PC-3 (cell line): ENCODE measurements at places on chromosomes 13 and 19. TPM values are rescaled to one million over a fixed set of nuclear protein-coding genes. Genes with fewer than 3 reads are reported as not detected.

GRCh38 chr13:66567899-66568612, 662.1 kb downstream of the PCDH9 start:
- DNase-seq = no peak

- no peak for DNase-seq
These were observed 32.1 kb upstream of the SCEL start for GRCh38 chr13:77503398-77503797.

DNA sequence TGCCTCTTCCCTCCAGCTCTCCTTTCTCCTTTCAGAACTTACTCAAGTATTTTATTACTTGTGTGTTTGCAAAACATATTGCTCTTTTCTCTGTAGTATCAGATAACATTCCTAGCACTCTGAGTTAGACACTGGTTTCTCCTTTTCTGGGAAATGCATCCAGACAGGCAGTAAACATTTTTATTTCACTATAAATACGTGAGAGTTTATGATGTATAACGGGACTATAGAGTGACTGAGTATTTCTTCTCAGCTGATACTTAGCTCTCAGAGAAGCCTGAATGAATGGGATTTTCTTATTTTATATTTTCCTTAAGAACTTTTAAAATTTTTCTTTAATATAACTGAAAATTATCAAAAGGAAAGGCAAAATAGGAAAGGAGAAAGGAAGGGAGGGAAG, 211.2 kb upstream of the EDNRB start:
- DNase-seq = no peak

DNA sequence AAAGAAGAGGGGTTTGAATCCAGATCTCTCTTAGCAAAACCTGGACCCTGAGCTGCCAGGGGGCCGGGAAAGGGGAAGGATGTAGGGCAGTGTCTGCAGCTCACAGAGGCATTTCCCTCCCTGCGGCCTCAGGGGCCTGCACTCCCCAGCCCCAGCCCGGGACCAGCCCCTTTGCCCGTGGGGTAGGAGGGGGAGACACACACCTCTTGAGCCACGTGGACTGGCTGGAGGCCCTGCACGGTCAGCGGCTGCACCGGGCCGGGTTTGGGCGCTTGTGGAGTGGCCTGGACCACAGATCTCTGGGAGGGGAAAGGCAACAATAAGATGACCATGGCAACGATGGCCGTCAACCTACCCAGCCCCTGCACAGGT, 26.9 kb downstream of the RFX1 start:
- DNase-seq = no peak

GRCh38 chr13:51329606-51330005, 9.9 kb upstream of the SERPINE3 start:
- DNase-seq = no peak

The PSG11 gene
- total RNA-seq = not detected in 2 replicates

- DNase-seq = no peak
These were observed 70.2 kb downstream of the KLF5 start for GRCh38 chr13:73129023-73129422.

GRCh38 chr13:89574077-89574476, 1773.4 kb upstream of the MIR17HG start:
- DNase-seq = no peak

GRCh38 chr19:11387162-11388034, 3.3 kb upstream of the EPOR start:
- no peak for DNase-seq

DNA sequence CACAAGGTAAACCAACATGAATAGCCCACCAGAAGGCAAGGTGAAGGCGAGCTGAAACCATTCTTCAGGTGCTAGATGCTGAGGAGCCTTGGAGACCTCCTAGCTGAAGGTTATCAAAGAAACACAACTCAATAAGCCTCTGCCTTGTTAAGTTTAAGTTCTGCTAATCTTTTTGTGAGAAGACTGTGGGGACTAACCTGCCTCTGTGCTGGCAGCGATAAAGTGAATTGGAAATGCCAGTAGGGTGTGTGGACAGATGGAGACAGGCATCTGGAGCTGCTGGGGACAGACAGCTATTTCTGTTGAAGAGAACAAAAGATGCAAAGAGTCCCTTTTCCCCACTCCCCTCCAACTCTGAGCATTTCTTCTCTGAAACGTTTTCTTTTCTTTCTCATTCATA, 33.5 kb upstream of the FLT1 start:
- no peak for DNase-seq

DNA sequence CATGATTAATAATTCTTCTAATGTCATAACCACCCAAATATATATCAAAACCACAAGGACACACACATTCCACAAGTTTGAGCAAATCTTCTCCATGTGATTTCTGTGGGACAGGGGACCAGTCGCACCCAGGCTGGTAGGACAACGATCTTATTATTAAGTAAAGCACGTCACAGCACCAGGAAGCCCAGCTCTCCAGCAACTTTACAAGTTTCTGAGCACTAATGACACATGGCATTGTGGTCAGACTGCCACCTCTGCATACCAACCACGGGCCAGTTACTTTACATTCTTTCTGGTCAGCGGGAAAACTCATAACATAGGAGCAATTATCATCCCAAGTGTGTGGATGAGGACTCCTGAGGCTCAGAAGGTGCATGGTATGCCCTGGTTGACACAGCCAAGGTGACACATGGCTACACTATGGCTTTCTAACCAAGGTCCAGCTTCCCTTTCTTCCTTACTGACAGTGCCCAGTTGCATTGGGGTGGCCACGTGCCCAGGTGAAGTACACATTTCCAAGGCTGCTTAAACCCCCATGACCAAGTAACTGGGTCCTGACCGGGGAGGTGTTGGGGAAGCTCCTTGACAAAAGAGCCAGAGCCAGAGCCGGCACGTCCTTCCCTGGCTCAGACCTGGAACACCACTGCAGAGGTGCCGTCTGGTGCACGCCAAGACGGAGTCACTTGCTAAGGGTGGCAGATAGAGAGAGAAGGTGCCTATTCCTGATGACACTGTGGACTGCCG, 27.4 kb downstream of the LATS2 start:
- DNase-seq = peak; percentile 96

GRCh38 chr19:28443361-28443760, 769.6 kb downstream of the UQCRFS1 start:
- DNase-seq = no peak

DNA sequence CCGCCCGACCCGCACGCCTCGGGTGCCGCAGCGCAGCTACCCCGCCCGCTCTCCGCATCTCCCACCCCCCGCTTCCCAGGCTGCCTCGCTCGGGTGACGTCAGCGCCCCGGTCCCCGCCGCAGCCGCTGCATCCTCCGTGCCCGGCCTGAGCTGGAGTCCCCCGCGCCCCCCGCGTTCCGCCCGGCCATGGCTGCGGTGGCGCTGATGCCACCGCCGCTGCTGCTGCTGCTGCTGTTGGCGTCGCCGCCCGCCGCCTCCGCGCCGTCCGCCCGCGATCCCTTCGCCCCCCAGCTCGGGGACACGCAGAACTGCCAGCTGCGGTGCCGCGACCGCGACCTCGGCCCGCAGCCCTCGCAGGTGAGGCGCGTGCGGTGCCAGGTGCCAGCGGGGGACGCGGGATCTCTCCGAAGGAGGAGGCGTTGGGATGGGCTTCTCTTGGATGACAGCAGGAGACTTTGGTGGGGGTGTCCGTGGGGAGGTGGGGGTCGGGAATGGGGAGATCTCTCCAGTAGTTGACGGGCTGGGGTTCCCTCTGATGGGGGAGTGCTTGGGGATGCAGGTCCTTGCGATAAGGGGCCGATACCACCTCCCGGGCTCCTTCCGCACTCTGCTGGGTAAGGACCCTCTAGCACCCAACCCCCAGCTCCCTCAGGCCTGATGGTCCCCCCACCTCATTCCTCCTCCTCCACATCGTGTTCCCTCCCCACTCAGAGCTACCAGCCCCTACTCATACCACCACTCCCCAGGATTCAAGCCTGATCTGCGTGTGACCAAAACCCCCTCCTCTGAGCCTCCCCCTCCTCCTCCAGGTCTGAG, at the start of gene TMEM59L:
TMEM59L (plus strand) TSS at position 99 of the 817 bp plus-strand sequence; CDS start at position 188, 89 bp downstream.
- no peak for DNase-seq

- no peak for DNase-seq
These were observed 135.0 kb downstream of the DLEU7 start for GRCh38 chr13:50708461-50708860.

DNA sequence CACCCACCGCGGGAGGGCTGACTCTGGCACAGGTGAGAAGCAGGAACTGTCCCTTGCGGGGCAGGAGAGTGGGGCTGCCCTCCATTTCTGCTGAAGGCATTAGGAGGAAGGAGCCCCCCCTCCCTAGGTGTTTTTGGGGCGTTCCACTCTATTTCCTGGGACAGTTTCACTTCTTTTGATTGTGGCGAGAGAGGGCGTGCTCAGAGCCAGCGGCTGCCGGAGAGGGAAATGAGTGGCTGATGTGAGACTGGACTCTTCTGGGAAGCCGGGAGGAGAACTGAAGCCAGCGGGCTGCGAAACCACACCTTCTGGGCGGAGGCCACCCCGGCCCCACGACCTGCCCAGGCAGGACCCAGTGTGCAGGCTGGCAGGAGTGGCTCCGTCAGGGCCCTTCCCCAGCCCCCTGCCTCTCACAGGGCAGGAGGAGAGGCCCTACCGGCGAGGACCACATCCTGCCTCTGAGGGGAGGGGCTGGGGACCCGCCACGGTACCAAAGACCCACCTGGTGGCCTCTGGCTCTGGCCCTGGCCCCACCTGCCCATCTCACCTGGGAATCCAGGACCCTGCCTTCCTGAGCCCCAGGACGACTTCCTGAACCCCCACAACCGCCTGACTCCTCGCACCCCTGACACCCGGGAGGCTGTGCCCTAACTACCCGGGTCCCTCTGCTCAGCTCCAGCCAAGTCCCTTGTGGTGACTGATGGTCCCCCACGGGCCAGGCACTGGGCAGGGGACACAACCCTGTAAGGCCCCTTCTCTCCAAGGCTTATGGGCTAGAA, 25.9 kb downstream of the MPND start:
- no peak for DNase-seq

DNA sequence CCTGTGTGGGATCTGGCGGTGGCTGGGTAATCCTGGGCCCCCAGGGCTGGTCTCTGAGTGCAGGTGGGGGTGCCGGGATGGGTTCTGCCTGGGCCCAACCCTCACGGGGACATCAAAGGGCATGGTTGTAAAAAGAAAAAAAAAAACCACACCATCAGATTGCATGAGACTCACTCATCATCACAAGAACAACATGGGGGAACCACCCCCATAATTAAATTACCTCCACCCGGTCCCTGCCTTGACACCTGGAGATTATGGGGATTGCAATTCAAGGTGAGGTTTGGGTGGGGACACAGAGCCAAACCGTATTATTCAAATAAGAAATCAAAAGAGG, 14.3 kb downstream of the C1QTNF9 start:
- no peak for DNase-seq

GRCh38 chr13:69418319-69418718, 689.3 kb upstream of the ATXN8OS start:
- DNase-seq = no peak

The ZSCAN4 gene
- total RNA-seq = not detected in 2 replicates

- DNase-seq = no peak
These were observed 124.7 kb downstream of the GPC5 start for GRCh38 chr13:91523116-91523515.

GRCh38 chr19:55484593-55485438, at the start of gene NAT14:
NAT14 (plus strand) TSS chr19:55485188; CDS start chr19:55485709, 521 bp downstream.
- DNase-seq = peak; percentile 57
